COR-L47 (cell line): ENCODE measurements at places on chromosomes 1 and 21.

DNA sequence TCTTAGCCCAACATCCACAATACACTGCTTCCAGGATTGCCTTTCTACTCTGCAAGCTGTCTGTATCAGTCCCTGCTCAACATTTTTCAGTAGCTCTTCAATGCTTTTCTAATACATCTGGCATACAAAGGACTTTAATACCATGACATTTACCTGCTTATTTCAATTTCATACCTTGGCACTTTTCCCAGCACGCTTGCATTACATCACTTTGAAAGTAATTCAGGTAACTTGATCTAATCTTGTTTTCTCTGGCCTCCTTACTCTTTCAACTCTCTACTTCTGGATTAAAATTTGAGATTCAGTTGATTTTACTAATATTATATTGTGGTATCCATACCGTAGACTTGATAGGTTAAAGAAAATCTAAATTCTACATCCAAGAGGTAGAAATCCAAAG, 103.0 kb downstream of the PTGS2 start:
- DNase-seq = peak; percentile 39

DNA sequence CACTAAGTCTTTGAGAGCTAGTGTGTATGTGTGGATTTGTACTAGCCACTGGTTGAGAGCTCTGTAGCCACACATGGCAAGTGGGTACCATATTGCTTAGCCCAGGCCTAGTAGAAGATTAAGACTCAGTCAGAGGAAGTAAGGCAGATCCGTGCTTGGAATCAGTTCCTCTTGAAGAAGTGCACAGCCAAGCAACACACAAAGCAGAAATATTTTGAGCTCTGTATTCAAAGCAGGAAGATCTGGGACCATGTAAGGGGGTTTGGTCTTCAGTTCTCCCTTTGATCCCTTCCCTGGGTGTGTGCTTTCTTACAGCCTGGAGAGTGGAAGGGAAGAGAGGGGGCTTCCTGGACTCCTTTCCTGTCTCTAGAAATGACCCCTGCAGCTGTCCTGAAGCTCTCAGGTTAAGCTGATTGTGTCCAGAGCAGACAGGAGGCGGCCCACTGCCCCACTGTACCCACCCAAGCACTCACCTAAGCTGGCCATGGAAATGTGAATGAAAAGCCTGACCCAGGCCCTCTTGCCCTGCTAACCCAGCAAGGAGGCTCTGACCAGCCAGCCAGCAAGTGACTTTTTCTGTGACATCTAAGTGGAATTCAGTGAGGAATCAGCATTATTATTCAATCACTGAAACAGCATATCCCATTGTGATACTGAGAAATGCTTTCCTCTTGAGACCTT, 3.6 kb downstream of the ETS2 start:
- DNase-seq = no peak

- no peak for DNase-seq
These were observed 43.5 kb downstream of the CD34 start for GRCh38 chr1:207867136-207868109.

- no peak for DNase-seq
These were observed 216.1 kb upstream of the GRIK3 start for GRCh38 chr1:37250371-37250770.

DNA sequence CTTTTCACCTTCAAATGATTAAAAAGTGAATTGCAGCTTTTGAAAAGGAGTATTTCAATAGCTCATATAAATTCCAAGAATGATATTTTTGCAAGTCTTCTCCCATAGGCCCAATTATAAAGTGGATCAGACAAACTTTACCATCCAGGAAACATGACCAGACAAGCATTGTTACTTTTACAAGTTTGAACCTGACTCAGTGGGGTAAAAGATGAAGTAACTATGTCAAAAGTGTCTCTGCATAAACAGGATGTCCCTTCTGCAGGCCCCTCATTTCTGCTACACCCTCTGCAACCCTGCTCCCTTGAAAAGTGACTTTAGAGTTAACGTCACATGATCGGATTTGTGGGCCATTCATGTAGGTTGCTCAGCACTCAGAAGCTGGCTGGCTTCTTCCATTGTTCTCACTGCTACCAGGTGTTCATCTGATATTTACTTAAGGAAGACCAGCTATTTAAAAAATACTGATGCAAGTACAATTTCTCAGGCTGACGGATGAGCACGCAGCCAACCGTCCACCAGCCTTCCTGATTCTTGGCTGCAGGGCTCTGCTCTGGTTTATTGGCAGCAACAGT, 32.3 kb downstream of the URB1 start:
- DNase-seq = peak; percentile 8

DNA sequence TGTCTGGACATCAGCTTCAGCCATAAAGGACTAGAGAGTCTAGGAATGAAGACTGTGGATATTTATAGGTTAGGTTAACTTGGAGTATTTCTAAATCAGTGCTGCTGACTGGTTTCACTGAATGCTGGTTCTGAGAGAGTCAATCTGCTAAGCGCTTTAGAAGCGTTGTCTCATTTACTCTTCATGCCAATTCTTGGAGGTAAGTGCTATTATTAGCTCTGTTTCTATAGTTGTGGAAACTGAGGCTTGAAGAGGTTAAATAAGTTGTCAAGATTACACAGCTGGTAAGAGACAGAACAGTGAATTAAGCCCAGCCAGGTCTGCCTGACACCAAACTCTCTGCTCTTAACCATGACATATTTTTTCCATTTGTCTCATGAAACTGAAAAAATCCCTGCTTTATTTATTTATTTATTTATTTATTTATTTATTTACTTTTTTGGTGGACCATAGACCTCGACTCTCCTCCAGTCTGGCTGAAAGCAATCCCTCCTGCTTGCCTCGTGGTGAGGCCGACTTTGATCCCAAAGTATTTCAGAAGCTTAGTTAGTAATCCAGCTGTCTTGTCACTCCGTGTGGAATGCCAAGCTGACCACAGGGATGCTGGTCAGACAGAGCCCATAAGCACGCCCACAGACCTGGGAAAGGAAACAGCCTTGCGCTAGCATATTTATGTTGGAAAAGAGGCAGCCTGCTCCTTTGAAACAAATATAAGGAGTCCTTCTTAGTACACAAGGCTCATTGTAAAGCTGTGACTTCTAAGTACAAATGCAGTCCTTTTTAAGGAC, 16.9 kb downstream of the NTMT2 start:
- DNase-seq = no peak
